ENCODE measurements at places on chromosomes 6 and 20.

DNA sequence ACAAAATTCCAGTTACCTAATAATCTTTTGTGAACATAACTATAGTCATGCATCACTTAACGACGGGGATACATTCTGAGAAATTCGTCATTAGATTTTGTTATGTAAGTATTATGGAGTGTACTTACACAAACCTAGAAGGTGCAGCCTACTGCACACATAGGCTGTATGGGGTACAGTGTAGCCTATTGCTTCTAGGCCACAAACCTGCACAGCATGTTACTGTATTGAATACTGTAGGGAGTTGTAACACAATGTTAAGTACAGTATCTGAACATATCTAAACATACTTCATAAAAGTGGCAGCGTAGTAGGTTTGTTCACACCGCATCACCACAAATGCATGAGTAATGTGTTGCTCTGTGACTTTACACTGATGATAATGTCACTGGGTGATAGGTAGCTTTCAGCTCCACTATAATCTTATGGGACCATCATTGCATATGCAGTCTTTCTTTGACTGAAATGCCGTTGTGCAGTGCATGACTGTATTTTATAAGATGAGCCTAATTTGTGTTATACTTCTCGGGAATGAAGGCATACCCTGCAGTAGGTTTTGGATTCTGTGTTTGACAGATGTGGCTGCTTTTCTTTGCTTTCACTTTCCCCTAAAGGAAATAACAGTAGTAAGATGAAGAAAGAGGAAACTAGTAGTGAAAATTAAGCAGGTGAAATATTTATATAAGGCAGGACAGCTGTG, 365.6 kb downstream of the FARS2 start:
- no peak overlapping the region for H3K4me3 ChIP-seq
- H3K27me3 ChIP-seq: no peaks in the 10 kb centered on the region
- no peaks in the 10 kb centered on the region for H3K4me1 ChIP-seq
- no peaks in the 10 kb centered on the region for H3K36me3 ChIP-seq
- no peak for DNase-seq

GRCh38 chr20:58973866-58974265, 7.2 kb upstream of the NELFCD start:
- H3K27ac ChIP-seq: no peak overlapping the region
- H3K4me1 ChIP-seq: no peaks in the 10 kb centered on the region
- no peak for DNase-seq

- no peaks in the 10 kb centered on the region for H3K27me3 ChIP-seq
- no peaks in the 10 kb centered on the region for H3K4me1 ChIP-seq
- no peak for DNase-seq
Observed at GRCh38 chr6:7895125-7895423, 15.5 kb downstream of the TXNDC5 start.

- no peaks in the 10 kb centered on the region for H3K4me1 ChIP-seq
- no peak for DNase-seq
- H3K4me3 ChIP-seq: no peak overlapping the region
- H3K27me3 ChIP-seq: no peaks in the 10 kb centered on the region
- H3K27ac ChIP-seq: no peak overlapping the region
- H3K36me3 ChIP-seq: no peaks in the 10 kb centered on the region
Observed at GRCh38 chr6:150639823-150640331, 40.2 kb downstream of the PLEKHG1 start.

- peaks cover 26% of the 10 kb centered on the region for H3K4me1 ChIP-seq
- H3K4me3 ChIP-seq: no peak overlapping the region
- H3K27me3 ChIP-seq: peaks cover 8% of the 10 kb centered on the region
- peaks cover 7% of the 10 kb centered on the region for H3K36me3 ChIP-seq
Observed at GRCh38 chr6:96899019-96899418, 1.3 kb upstream of the NDUFAF4 start.

GRCh38 chr6:105791583-105792318, 294.4 kb upstream of the PRDM1 start:
- peaks cover 11% of the 10 kb centered on the region for H3K4me1 ChIP-seq
- no peaks in the 10 kb centered on the region for H3K36me3 ChIP-seq
- no peak overlapping the region for H3K4me3 ChIP-seq
- no peak for DNase-seq
- H3K27me3 ChIP-seq: no peaks in the 10 kb centered on the region

GRCh38 chr6:12371151-12371550, 81.0 kb downstream of the EDN1 start:
- H3K27ac ChIP-seq: no peak overlapping the region
- H3K4me3 ChIP-seq: no peak overlapping the region
- H3K36me3 ChIP-seq: no peaks in the 10 kb centered on the region

DNA sequence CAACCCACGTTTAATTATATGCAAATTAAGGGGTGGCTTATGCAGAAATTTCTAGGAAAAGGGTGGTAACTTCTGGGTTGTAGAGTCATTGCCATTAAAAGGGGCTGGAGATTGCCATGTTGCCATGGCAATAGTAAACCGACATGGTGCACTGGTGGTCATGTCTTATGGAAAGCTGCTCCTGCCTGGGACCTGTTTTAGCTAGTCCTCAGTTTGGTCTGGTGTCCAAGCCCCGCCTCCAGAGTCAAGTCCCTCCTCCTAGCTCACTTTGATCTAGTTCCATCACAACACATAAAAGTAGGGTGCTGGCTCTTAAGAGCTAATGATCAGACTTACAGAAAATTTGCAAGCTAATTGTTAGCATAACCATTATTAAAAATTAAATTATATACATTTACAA, 5.3 kb downstream of the SLC22A2 start:
- no peak for DNase-seq
- H3K27ac ChIP-seq: no peak overlapping the region
- no peaks in the 10 kb centered on the region for H3K36me3 ChIP-seq
- H3K27me3 ChIP-seq: no peaks in the 10 kb centered on the region

DNA sequence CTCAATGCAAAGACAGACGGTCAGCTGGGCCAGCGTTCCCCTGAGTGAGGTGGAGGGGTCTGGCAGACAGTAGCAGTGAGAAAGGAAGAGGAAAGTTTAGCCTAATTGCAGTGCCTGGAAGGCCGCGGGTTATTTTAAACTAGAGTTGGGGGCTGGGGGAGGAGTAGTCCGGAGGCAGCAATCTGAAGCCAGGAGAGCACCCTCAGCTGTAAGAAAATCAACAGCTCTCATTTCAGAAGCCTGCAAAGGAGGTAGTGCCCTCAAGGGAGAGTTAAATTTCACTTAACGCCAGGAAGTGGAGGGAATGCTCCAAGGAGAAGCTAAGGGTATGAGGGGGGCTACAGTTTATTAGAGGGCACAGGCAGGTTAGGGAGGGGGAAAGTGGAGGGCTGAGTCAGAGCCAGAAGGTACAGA, 26.9 kb downstream of the RING1 start:
- H3K27ac ChIP-seq: no peak overlapping the region
- DNase-seq: no peak
- H3K4me3 ChIP-seq: no peak overlapping the region
- peaks cover 15% of the 10 kb centered on the region for H3K27me3 ChIP-seq
- no peaks in the 10 kb centered on the region for H3K4me1 ChIP-seq

- DNase-seq: no peak
- no peak overlapping the region for H3K27ac ChIP-seq
- no peaks in the 10 kb centered on the region for H3K27me3 ChIP-seq
- no peak overlapping the region for H3K4me3 ChIP-seq
Observed at GRCh38 chr6:151911401-151911800, 103.9 kb downstream of the ESR1 start.

DNA sequence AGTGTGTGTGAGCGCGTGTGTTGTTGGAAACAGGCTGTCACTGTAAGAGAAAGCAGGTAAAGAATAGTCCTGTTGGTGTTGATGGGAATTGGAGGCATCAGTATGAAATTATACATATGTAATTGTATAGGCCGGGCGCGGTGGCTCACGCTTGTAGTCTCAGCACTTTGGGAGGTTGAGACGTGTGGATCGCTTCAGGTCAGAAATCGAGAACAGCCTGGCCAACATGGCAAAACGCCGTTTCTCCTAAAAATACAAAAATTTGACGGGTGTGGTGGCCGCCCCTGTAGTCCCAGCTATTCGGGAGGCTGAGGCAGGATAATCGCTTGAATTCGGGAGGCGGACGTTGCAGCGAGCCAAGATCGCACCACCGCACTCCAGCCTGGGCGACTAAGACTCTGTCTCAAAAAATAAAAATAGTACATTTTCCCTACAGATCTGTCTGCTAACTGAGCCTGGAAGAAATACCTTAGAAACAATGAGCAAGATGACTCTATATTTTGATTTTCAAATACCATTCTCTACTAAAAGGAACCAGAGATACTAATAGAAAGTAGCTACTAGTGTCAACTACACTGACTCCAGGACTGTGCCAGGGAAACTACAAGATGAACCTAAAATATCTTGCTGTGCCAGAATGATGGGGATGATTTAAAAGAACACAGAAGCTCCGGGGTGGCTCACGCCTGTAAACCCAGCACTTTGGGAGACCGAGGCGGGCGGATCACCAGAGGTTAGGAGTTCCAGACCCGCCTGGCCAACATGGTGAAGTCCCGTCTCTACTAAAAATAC, 110.8 kb downstream of the TRIM27 start:
- peaks cover 95% of the 10 kb centered on the region for H3K27me3 ChIP-seq
- no peaks in the 10 kb centered on the region for H3K4me1 ChIP-seq
- no peak overlapping the region for H3K27ac ChIP-seq
- H3K36me3 ChIP-seq: no peaks in the 10 kb centered on the region

DNA sequence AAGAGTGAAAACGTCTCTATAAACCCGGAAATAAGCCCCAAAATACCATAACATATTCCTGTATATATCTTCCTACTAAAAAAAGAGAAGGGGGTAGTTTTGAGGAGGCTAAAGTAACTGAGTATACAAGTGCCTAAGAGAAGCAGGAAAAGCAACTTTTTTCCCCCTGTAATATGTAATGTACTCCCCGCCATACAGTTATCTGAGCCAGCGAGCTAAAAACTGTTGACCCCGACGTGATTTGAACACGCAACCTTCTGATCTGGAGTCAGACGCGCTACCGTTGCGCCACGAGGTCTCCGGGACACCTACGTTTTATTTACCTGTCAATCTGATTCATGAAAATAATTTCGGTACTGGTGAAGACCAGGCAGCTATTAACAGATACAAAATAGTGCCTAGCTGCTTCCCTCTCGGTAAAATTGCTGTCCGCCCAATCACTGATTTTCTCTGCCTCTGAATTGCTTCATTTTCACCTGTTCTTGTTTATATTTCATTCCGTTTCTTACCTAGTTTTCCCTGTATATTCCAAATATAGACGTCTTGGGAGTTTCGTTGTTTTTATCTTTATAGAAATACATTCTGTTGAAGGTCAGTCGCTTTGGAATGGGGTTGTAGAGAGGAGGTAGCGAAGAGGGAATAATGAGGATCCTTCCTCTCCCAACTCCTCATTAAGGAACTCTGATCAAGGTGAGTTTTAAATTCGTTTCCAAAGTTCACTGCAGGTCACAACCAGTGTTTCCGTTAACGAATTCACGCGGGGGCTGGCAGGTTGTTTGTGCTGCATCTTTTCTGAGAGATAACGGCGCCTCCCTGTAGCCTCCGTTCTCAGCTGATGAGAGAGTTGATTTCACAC, 33.6 kb upstream of the BTN3A2 start:
- H3K27ac ChIP-seq: no peak overlapping the region
- no peaks in the 10 kb centered on the region for H3K36me3 ChIP-seq
- H3K27me3 ChIP-seq: peaks cover 60% of the 10 kb centered on the region

DNA sequence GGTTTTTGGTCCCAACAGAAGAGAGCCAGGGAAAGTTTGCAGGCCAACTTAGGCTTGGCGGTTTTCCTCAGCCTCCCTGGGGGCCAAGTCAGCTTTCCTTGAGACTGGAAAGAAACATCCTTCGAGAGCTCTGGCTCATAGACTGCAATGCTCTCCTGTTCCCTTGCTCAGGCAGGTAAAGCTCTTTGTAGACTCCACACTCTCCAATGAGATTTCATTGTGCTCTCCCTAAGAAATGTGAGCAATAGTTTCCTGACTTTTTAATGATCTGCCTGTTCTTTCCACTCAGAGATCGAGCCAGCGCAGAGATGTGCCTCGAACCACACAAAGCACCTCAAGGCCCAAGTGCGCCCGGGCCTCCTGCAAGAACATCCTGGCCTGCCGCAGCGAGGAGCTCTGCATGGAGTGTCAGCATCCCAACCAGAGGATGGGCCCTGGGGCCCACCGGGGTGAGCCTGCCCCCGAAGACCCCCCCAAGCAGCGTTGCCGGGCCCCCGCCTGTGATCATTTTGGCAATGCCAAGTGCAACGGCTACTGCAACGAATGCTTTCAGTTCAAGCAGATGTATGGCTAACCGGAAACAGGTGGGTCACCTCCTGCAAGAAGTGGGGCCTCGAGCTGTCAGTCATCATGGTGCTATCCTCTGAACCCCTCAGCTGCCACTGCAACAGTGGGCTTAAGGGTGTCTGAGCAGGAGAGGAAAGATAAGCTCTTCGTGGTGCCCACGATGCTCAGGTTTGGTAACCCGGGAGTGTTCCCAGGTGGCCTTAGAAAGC, 13.9 kb downstream of the TNFAIP3 start:
- peaks cover 62% of the 10 kb centered on the region for H3K36me3 ChIP-seq
- peaks cover 16% of the 10 kb centered on the region for H3K4me1 ChIP-seq
- no peak overlapping the region for H3K4me3 ChIP-seq
- H3K27ac ChIP-seq: no peak overlapping the region

GRCh38 chr6:155985660-155986138, 530.1 kb upstream of the NOX3 start:
- H3K4me3 ChIP-seq: no peak overlapping the region
- H3K4me1 ChIP-seq: no peaks in the 10 kb centered on the region
- H3K27ac ChIP-seq: no peak overlapping the region
- no peak for DNase-seq

GRCh38 chr20:19291818-19292132, 79.3 kb downstream of the SLC24A3 start:
- H3K27me3 ChIP-seq: no peaks in the 10 kb centered on the region
- H3K36me3 ChIP-seq: no peaks in the 10 kb centered on the region
- DNase-seq: no peak
- no peak overlapping the region for H3K27ac ChIP-seq

- no peak overlapping the region for H3K27ac ChIP-seq
- H3K36me3 ChIP-seq: no peaks in the 10 kb centered on the region
- peaks cover 3% of the 10 kb centered on the region for H3K27me3 ChIP-seq
- H3K4me3 ChIP-seq: no peak overlapping the region
Observed at GRCh38 chr6:166866839-166867637, 89.3 kb downstream of the RNASET2 start.

- H3K27me3 ChIP-seq: no peaks in the 10 kb centered on the region
- no peaks in the 10 kb centered on the region for H3K36me3 ChIP-seq
- H3K4me1 ChIP-seq: no peaks in the 10 kb centered on the region
- no peak overlapping the region for H3K27ac ChIP-seq
- DNase-seq: no peak
Observed at GRCh38 chr20:24836661-24837299, 112.3 kb upstream of the CST7 start.

All from adrenal gland (tissue), 19 donors.